ENCODE measurements at places on chromosomes 16 and 17.

GRCh38 chr16:4410335-4411075 lies 5.9 kb downstream of the CORO7 start:
- peak; percentile 74 for DNase-seq

DNA sequence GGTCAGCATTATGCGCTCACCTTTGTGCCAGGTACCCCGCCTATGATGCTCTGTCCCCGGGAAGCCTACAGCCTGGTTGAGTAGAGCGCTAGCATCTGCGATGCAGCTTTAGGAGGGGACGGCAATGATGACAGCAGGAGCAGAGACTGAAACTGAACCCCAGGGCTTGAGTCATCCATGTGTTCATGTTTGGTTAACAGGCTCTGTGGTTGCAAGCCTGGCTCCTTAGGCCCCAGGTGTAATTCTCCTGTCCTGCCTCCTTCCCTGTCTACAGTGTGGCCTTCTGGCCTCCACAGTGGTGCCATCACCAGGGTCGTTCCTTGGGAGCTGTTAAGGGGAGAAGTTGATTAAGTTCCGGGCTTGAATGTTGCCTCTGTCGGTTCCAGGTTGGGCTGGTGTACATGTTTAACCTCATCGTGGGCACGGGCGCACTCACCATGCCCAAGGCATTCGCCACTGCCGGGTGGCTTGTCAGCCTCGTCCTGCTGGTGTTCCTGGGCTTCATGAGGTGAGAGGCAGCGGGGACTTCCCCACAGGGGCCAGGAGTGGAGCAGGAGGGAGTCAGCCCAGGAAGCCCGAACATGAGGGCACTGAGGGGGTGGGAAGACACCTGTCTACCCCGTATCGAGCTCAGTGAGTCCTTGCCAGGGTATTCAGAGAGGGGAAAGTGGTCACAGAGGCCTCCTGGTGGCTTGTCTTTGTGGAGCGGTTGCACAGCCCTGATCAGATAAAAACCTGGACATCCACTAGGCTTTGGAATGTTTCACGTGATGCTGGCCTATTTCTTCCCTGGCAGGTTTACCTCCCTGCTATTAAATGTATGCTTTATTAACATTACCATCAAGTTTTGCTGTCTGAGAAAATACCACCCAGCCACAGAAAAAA lies 9.2 kb upstream of the NAT9 start:
- no peak for DNase-seq

DNA sequence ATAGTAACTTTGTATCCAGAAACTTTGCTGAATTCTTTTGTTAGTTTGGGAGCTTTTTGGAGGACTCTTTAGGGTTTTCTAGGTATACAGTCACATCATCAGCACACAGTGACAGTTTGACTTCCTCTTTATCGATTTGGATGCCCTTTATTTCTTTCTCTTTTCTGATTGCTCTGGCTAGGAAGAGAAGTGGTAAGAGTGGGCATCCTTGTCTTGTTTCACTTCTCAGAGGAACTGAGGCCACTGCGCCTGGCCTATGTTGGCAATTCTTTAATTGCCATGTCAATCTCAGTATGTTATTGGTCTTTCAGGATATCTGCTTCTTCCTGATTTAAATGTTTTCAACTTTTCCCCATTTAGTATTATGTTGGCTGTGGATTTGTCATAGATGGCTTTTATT lies 24.6 kb downstream of the ATF7IP2 start:
- DNase-seq: no peak

GRCh38 chr17:78537217-78537860 lies 39.9 kb downstream of the DNAH17 start:
- no peak for DNase-seq

DNA sequence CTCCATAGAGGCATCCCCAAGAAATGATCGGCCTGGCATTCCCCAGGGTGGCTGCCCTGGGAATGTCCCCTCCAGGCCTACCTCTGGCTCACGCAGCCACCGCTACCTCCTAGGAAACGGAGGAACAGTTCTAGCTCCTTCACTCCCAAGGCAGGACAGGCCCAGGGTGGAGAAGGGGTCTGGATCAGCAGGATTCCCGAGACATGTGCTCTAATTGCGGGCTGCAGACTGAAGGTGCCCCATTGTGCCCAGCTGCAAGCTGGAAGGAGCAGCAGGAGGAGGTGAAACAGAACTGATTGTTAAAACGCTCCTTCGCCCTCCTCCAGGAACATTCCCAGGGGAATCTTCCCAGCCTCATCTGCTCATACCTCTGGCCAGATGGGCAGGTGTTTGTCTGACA lies 40.8 kb downstream of the SCNN1G start:
- no peak for DNase-seq

GRCh38 chr16:3063625-3064386 lies 1.6 kb upstream of the IL32 start:
- no peak for DNase-seq

- DNase-seq: no peak
These were observed 19.5 kb upstream of the CAPN15 start for GRCh38 chr16:507996-508395.

GRCh38 chr16:72853575-72854266 lies 194.2 kb downstream of the ZFHX3 start:
- no peak for DNase-seq

GRCh38 chr17:13584701-13585080 lies 17.0 kb downstream of the HS3ST3A1 start:
- DNase-seq: no peak

DNA sequence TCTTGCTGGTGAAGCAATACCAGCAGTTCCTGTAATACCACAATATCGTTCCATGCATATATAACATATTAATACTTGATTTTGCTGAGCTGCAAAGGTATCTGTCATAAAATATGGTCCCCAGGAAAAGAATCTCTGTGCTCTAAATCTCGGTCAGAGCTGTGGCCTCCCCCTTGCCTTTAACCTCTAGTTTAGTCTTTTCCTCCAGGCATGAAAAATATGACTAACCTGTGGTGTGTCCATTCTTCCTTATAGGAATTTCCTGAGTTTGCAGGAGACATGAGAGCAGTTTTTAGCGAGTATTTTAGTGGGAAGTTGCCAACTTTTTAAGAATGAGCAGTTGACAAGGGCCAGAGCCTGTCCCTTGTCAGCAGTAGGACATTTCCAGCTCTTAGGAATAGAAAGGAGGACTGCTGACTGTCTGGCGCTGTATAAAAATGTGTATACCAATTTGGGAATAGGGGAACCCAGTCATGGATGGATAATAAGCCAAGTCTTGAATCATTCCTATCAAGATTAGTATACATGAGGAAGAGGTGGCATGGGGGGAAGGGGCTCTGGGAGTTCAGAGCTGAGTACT lies 8.7 kb downstream of the ATXN1L start:
- DNase-seq: no peak

GRCh38 chr17:33704856-33705255 lies 411.8 kb upstream of the ASIC2 start:
- no peak for DNase-seq

GRCh38 chr16:81717662-81718189 lies 61.4 kb upstream of the PLCG2 start:
- DNase-seq: no peak

GRCh38 chr16:68236137-68236825 lies 354 bp upstream of the ESRP2 start:
- no peak for DNase-seq

- DNase-seq: no peak
These were observed 33.9 kb downstream of the PLD6 start for GRCh38 chr17:17172001-17172939.

- DNase-seq: peak; percentile 23
These were observed 14.6 kb upstream of the CD79B start for GRCh38 chr17:63946440-63947363.

DNA sequence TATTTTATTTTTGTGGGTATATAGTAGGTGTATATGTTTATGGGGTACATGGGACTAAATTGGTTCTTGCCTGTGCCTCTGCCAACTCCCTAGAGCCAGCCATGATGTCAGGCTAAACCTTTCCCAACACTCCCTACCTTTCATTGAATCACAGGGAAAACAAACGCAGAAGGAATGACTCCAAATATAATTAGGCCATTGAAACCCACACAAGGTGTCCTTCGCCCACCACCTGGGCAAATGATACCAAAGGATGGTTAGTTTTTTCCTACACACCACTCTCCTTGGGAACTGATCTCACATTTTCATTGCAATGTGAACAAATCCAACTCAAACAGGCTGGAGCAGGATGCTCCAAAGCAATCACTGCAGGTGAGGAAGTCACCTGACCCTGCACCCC lies 27.5 kb downstream of the WSB1 start:
- no peak for DNase-seq
